ENCODE measurements at places on chromosomes 1 and 21.
A peak's percentile ranks its signal among the peaks of the same experiment; 100 is the strongest.

DNA sequence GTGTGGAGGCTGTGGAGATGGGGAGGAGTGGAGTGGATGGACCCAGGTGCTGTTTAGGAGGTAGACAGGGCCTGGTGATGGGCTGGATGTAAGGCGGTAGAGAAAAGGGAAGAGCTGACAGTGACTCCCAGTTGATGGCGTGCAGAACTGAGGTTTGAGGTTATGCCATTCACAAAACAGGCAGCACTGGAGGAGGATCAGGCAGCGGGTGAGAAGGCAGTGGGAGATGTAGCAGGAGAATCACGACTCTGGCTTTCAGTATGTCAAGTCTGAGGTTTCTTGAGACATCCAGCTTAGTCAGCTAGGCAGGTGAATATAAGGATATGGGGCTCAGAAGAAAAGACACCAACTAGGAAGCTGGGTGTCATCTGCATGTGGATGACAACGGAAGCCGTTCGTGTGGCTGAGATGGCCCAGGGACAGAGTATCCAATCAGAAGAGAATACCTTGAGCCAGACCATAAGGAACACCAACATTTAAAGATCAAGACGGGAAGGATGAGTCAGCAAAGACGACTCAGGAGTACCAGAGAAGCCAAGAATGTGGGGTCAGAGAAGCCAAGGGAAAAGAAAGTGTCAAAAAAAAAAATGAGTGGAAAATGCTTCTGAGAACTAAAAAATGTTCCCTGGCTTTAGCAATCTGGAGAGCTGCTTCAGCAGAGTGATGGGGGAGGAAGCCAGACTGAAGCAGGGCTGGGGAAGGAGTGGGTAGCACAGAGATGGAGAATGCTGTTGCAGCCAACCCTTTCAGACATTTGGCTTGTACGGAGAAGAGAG lies 15.2 kb downstream of the LRRN2 start:
- no peak for DNase-seq

GRCh38 chr1:186819563-186819962 lies 9.2 kb upstream of the PLA2G4A start:
- no peak for DNase-seq

DNA sequence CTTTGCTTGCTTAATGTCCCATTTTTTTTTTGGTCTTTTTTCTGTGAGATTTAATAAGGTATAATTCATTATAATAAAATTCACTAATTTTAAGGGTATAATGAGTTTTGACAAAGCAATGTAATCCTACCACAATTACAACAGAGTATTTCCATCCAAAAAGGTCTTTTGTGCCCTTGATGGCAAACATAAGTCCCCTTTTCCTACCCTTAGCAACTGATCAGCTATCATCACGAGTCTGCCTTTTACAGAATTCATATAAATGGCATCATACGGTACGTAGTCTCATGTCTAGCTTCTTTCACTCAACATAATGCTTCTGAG lies 7.5 kb downstream of the SDHB start:
- no peak for DNase-seq

DNA sequence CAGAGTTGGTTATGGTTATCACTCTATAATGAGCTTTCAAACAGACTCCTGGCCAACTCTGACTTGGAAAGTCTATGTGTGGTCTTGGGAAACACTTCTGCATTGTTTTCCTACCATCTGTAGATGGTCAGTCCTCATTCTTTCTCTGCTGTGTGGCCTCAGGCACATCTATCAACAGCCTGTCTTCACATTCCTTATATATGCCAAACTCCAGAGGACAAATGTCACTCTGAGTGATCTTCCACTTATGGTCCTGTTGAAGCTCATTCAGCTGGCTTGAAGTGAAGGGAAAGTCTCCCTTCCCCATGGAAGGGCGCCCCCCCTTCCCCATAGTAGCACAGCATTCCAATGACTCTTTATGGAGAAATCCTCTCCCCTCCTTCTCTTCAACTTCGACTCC lies 58.7 kb downstream of the VANGL2 start:
- no peak for DNase-seq

- DNase-seq: no peak
These were observed 25.6 kb downstream of the RNF187 start for GRCh38 chr1:228512781-228513198.

DNA sequence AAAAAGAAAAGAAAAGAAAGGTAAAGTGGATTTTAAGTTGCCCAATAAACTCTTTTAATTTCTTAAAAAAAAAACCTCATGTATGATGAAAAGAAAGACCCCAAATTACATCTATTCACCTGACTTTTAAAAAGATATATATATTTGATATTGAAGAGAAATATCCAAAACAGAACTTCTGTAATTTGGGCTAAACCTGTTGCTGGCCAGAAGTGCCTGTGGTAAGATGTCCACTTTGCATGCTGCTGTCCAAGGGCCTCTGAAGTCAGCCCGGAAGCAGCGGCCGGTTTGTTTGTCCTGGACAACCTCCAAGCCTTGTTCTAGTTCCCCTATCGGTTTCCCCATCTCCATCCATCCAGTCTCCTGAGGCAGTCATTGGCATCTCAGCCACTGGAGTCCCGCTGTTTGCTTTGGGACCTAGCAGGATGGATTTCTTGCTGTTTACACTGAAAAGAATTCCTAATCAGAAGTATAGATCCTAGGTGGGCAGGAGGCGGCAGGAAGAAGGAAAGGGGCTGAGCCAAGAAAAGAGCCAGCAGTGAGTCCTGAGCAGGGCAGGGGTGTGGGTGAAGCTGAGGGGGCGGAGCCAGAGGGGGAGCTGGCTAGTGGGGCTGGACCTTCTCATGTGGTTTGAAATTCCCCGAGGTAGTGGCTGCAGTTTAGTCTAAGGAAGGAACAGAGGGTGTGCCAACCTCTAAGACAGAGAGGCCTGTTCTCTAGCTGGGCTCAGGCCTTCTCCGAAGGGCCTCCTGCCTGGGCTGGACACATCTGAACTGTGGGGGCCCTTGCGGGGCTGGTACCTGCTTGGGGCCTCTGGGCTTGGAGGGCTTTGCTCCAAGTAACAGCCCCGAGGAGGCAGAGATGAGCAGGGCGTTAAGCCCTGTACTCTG lies 3.3 kb downstream of the NCMAP start:
- no peak for DNase-seq

DNA sequence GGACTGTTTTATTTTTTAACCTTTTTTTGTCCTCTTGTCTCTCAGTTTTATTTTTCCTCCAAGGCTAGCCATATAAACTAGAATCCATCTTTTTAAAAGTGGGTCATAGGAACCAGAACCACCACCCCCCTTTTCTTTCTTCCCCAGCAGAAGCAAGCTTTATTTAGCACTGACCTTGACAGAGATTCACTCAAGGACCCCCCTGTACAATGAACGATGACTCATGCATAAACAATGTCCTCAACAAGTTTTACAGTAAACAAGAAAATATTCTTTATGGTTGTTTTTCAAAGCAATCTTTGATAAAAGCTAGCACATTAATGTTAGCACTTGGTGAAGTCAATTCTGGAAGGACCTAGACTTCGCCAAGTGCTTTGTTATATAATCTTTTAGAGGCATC lies 14.1 kb downstream of the PKN2 start:
- DNase-seq: no peak

GRCh38 chr1:114207635-114208034 lies 54.0 kb upstream of the SYT6 start:
- DNase-seq: no peak

DNA sequence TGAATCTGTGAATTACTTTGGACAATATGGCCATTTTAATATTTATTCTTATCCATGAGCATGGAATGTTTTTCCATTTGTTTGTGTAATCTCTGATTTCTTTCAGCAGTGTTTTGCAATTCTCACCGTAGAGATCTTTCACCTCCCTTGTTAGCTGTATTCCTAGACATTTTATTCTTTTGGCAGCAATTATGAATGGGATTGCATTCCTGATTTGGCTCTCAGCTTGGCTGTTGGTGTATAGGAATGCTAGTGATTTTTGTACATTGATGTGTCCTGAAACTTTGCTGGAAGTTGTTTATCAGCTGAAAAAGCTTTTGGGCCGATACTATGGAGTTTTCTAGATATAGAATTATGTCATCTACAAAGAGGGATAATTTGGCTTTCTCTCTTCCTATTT lies 44.2 kb upstream of the NEGR1 start:
- no peak for DNase-seq

DNA sequence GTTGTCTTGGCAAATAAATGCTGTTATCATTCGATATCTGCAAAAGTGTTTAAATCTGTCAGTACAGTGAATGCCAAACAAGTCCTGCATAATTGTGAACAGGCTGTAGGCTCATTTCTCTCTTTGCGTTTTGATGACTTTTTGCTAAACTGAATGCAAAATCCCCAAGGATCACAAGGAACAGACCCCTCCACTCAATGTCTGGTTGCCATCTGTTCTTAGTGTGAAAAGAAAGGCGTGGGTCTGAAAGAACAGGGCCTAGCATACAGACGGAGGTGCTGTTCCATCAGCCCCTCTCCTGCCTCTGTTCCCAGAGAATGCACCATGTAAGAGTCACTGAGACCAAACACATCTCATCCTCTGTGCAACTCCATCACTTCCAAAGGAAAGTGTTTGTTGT lies 40.4 kb downstream of the EIF2B3 start:
- no peak for DNase-seq

DNA sequence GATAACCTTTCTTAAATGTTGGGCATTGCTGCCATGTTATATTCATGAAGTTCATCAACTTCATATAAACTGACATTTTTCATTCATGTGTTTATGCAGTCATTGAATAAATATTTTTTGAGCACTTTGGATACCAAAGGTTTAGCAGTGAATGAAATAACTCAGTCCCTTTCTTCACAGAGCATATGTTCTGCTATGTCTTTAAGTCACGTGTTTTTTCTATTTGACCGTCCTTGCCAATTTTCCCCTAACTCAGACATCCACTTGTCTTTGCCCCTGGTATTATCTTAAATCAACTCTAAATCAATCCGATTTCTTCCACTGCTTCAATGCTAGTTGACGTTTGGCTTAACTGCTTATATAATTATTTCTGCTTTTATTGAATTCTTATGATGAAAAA lies 16.6 kb downstream of the ADARB1 start:
- no peak for DNase-seq

- peak; percentile 69 for DNase-seq
These were observed 61.8 kb upstream of the NBL1 start for GRCh38 chr1:19582318-19582717.

- no peak for DNase-seq
These were observed 99.7 kb upstream of the DYNLT5 start for GRCh38 chr1:66652556-66652955.

GRCh38 chr1:110281363-110282290 lies 57.5 kb upstream of the RBM15 start:
- DNase-seq: no peak

- DNase-seq: no peak
These were observed 414.4 kb downstream of the PTBP2 start for GRCh38 chr1:97135972-97136371.

GRCh38 chr1:173210283-173210682 lies 3.2 kb upstream of the TNFSF4 start:
- DNase-seq: no peak

GRCh38 chr1:233395863-233396646 lies 68.5 kb downstream of the MAP3K21 start:
- no peak for DNase-seq

- DNase-seq: no peak
These were observed 90.8 kb downstream of the ZP4 start for GRCh38 chr1:237799762-237800474.

GRCh38 chr1:171420810-171421209 lies 64.5 kb upstream of the PRRC2C start:
- no peak for DNase-seq

DNA sequence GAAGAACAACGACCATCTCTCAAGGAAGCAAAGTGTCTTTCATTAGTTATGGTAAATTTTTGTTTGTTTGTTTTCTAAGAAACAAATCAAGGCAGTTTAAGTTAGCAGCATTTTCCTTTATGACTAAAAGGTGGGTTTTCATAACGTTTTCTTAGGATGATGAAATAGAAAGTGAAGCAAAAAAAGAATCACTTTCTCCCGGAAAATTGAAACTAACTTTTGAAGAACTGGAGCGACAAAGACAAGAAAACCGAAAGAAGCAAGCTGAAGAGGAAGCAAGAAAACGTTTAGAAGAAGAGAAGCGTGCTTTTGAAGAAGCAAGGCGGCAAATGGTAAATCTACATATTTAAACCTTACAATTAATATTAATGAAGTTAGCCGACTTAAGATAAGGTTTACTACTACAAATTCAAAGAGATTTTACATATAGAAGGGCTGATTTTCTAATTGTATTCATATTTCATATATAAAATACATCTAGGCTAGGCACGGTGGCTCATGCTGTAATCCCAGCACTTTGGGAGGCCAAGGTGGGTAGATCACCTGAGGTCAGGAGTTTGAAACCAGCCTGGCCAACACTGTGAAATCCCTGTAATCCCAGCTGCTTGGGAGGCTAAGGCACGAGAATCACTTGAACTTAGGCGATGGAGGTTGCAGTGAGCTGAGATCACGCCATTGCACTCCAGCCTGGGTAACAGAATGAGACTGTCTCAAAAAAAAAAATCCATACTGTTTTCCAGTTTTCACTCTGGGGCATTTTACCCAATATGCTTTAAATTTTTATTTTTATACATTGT lies 38.3 kb downstream of the NEXN start:
- DNase-seq: no peak

DNA sequence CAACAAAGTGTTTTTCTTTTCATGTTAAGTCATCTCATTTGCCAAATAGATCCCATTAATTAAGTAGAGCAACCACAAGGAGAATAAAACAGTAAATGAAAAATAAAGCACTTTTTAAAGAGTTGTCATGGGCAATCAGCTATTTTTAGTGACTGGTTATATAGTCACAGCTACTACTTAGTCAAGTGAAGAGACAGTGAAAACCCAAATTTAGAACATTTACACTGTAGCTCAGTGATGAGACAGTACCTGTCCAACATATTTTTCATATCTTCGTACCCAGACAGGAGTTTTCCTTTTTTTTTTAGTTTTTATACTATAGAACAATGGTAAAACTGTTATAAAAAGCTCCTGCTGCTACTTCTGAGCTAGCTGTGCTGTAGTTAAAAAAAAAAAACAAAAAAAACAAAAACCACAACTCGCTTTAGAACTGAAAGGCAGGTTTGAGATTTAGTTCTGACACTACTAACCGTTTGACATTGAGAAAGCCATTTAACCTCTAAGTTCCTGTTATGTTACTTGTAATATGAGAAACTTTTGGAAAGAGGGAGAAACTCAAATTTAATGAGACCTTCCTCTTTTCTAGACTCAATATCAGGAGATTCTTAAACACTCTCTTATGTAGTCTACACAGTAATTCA lies 777.5 kb downstream of the ADGRL2 start:
- no peak for DNase-seq
